ENCODE measurements at places on chromosomes 1 and 21. TPM values are rescaled to one million over a fixed set of nuclear protein-coding genes. Genes with fewer than 3 reads are reported as not detected.

GRCh38 chr1:201376107-201376463 is 1.4 kb downstream of the TNNT2 start:
- DNase-seq, result no peak
- no peak overlapping the region for H3K4me3 ChIP-seq
- H3K4me1 ChIP-seq, result no peaks in the 10 kb centered on the region
- peaks cover 9% of the 10 kb centered on the region for H3K27me3 ChIP-seq

- no peaks in the 10 kb centered on the region for H3K27me3 ChIP-seq
- peak overlapping the region; percentile 98 for H3K27ac ChIP-seq
- no peaks in the 10 kb centered on the region for H3K36me3 ChIP-seq
- DNase-seq, result peak; percentile 82
- H3K4me3 ChIP-seq, result peak overlapping the region; percentile 80
- H3K4me1 ChIP-seq, result peaks cover 45% of the 10 kb centered on the region
Measured at GRCh38 chr1:214552174-214552608, 789 bp upstream of the PTPN14 start.

- H3K4me3 ChIP-seq, result no peak overlapping the region
- H3K27me3 ChIP-seq, result no peaks in the 10 kb centered on the region
- H3K36me3 ChIP-seq, result no peaks in the 10 kb centered on the region
- H3K27ac ChIP-seq, result no peak overlapping the region
- H3K4me1 ChIP-seq, result no peaks in the 10 kb centered on the region
- no peak for DNase-seq
Measured at GRCh38 chr1:182301467-182302198, 90.0 kb downstream of the GLUL start.

The OR2L5 gene
- not detected for total RNA-seq

GRCh38 chr1:17200246-17200645 is 4.7 kb upstream of the PADI1 start:
- H3K27me3 ChIP-seq, result no peaks in the 10 kb centered on the region
- H3K4me1 ChIP-seq, result no peaks in the 10 kb centered on the region
- no peak overlapping the region for H3K4me3 ChIP-seq
- H3K36me3 ChIP-seq, result no peaks in the 10 kb centered on the region
- no peak for DNase-seq

- no peaks in the 10 kb centered on the region for H3K4me1 ChIP-seq
- no peak for DNase-seq
- no peak overlapping the region for H3K27ac ChIP-seq
- H3K4me3 ChIP-seq, result no peak overlapping the region
Measured at GRCh38 chr1:96522927-96523326, 198.7 kb upstream of the PTBP2 start.

The TFF2 gene
- total RNA-seq, result not detected

- H3K27me3 ChIP-seq, result peaks cover 3% of the 10 kb centered on the region
- DNase-seq, result no peak
- no peak overlapping the region for H3K27ac ChIP-seq
- H3K36me3 ChIP-seq, result no peaks in the 10 kb centered on the region
Measured at GRCh38 chr1:228987736-228988506, 252.6 kb downstream of the RHOU start.

The CASQ2 gene
- not detected for total RNA-seq

DNA sequence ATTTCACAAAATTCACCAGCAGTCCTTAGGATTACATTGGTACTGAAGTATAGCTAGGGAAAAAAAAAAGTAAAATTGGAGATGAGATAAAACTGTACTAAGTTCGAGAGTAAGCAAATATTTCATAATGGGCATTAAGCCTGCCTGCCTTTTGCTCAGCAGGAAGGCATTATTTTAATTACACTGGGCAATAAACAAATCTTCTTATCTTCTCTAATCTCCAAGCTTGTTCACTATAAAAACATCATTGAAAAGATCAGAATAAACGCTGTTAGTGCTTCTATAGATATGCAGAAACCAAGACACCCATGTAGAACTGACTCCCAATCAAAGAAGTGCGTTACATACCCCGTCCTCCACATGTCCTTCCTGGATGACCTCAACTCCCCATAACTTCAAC is 174.2 kb upstream of the CHODL start:
- no peak overlapping the region for H3K4me3 ChIP-seq
- no peaks in the 10 kb centered on the region for H3K36me3 ChIP-seq
- H3K27me3 ChIP-seq, result no peaks in the 10 kb centered on the region
- DNase-seq, result no peak
- H3K27ac ChIP-seq, result no peak overlapping the region

DNA sequence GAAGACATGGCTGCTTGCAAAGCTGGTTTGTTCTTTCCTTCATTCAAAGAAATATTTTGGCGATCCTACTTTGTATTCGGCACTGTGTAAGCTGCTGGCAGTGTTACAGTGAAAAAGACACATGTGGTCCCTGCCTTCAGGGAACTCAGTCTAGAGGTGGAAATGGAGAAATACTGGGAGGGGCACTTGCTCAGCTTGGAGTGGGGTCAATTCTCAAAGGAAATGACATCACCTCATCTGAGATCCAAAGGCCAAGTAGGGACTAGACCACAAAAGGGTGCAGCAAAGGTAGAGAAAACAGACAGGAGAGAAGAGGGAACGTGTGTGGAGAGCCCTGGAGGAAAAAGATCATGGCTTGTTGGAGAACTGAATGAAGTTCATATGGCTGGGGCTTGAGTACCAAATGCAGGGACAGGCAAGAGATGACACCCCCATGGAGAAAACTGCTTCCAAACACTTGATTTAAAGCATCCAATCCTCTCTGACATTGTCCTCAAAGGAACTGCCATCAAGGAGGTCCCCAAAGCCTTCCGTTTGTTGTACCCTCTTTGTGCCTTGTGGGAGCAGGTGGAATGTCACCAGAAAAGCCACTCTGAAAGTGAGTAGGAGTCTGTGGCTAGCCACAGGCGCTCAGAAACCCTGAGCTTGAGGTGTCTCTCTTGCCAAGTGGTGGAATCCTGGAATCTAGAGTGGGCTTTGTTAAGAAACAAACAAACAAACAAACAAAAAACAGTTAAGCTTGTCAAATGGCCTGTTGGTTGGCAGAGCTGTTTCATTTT is 48.3 kb upstream of the TDRD10 start:
- H3K27ac ChIP-seq, result no peak overlapping the region
- no peaks in the 10 kb centered on the region for H3K27me3 ChIP-seq
- H3K4me1 ChIP-seq, result peaks cover 2% of the 10 kb centered on the region
- no peak for DNase-seq

Data from endothelial cell of umbilical vein (primary cell).